Erythroblast (primary cell): ENCODE measurements at places on chromosomes 11 and 22.

DNA sequence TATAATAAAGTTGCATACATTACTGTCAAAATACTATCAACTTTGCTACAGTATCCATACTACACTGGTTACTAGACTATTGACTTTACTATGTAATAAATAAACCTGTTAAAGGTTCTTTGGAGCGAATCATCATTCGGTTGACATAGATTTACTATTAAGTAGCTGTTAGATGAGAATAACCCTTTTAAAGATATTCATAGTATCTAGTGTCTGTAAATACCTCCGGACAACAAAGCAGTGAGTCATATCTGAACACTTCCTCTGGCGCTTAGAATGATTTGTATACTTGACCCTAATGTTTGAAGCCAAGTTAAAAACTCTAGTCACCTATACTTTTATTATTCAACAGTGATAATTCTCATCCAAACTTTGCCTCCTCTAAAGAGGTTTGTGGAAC lies 84.7 kb downstream of the MSANTD4 start:
- no peak for DNase-seq

DNA sequence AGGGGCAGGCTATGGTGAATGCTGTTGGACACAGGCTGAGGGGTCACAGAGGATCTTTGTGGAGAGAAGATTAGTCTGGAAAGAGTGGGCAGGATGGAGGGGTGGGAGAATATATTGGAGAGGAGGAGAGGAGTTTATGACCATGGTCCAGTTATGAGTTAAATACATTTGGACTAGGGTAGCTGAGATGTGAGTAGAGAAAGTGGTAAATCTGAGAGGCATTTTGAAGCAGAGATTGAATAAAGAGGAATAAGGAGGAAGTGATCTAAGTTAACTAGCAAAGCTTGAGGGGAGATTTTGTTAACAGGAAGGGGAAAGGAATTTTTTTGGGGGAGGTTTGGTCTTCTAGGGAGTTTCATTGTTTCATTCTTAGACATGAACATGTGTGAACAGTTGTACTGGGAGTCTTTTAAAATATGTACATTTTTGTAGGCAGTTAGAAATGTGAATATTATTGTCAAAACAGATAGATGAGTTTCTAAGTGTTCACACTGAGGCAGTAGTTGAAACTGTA lies 43.1 kb upstream of the EED start:
- no peak for DNase-seq

GRCh38 chr11:221539-221938 lies 14.0 kb downstream of the RIC8A start:
- DNase-seq, result no peak

- no peak for DNase-seq
Measured at GRCh38 chr11:75945446-75945845, 130.4 kb downstream of the UVRAG start.

DNA sequence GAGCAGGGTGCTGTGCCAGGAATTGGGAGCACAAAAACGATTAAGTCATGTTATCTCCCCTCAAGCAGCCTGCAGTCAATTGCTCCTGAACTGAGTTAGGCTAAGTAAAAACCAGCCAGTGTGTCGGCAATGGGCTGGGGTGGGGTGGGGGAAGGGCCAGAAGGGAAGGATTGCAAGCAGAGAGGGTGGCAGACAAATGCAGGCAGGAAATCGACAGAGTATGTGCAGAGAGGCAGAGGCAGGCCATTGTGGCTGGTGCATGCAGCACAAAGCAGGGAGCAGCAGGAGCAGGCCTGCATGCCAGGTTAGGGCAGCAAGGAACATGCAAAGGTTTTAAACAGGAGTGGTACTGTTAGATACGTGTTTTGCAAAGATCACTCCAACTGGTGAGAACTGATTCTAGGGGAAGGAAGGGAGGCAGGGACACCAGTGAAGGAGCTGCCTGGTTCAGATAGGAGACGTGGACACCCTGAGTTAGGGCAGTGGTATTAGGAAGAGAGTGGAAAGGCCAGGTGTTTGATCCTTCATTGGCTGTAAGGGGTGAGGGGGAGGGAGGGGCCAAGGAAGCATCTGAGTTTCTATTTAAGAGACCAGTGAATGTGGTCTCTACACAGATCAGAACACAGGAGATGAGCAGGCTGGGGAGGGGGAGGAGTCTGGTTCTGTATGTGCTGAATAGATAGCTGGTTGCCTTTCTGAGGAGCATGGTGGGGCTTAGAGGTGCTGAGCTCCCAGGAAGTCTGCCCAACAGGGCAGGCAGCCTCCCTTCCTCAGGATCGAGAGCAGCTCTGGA lies 70.8 kb upstream of the PHOX2A start:
- DNase-seq, result no peak

- DNase-seq, result no peak
Measured at GRCh38 chr11:43124272-43124935, 187.4 kb upstream of the API5 start.

DNA sequence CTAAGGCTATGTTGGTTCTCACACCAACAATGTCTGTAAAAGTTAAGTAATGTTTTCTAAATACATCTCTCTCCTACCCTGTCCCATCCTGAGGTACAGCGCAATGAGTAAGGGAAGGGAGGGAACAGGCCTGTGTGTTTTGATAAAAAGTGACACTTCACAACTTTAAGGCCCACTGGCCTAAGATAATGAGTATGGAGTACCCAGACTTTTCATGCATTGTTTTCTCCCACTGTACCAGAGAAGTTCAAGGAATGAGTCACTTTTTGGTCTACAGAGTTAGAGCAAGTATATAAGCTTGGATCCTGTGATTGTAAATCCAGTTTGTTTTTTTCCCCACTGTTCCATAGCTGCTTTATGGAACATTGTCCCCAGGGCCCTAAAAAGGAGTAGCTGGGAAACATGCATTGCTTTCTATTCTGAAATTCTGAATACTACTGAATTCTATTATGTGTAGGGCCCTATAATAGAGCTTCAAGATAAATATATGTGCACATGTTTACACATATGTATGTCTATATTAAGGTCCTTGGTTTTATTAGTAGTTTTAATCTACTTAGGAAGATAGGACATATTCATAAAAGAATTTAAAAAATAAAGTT lies 29.8 kb downstream of the KCNE3 start:
- peak; percentile 83 for DNase-seq

DNA sequence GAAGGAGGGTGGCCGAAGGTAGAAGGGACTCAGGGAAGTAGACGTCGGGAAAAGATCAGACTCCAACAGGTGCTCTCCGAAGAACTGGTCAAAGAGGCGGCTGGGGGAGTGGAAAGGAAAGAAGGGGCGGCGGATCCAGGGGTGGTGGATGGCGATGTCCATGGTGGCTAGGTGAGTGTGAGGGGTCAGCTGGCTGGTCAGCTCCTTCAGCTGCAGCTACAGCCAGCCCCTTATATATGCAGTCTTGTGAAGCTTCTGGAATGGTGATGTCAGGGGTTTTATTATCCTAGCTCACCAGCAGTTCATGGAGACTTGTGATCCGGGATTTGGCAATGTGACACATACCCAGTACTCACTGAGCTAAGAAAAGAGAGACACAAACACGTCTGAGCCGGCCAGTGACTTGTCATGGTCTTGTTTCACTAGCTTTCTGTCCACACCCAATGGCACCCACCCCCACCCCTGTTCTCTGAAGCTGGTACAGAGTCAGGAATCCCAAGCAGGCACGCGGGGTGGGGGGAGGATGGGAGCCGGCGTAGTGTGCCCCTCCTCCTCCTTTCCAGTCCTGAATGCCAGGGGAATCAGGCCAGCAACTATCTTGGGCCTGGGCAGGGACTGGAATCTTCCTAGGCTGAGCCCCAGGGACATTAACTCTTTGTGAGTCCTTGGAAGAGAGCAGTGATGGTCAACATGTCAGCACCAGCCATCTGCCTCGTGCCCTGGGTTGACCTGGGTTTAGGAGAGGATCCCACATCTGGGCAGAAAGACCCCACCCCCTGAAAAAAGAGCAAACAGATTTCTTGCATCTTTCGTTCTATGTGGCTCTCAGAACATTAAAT lies at the start of gene CRYAB:
TSS of gene CRYAB (minus strand) at position 208 of the 839 bp plus-strand sequence. CDS start at position 162, 46 bp downstream.
- peak; percentile 21 for DNase-seq

- DNase-seq, result no peak
Measured at GRCh38 chr11:10551290-10551592, 10.3 kb upstream of the RNF141 start.

GRCh38 chr11:110613197-110613918 lies 98.9 kb downstream of the ARHGAP20 start:
- DNase-seq, result no peak

DNA sequence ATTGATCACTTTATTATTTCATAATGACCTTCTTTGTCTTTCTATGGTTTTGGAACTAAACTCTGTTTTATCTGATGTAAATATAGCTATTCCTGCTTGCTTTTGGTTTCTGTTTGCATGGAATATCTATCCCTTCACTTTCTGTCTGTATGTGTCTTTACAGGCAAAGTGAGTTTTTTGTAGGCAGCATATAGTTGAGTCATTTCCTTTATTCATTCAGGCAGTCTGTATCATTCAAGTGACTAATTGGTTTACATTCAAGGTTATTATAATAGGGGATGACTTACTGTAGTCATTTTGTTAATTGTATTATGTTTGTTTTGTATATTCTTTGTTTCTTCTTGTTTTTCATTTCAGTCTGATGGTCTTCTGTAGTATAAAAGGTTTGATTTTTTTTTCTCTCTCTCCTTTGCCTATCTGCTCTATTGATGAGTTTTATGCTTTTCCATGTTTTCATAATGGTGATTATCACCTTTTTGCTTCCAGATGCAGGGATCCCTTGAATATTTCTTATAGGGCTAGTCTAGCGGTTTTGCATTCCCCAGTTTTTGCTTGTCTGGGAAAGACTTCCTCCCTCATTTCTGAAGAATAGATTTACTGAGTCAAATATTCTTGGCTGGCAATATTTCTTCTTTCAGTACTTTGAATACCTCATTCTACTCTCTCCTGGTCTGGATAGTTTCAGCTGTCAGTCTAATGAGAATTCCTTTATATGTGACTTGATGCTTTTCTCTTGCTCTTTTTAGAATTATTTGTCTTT lies 50.4 kb downstream of the GDPD4 start:
- DNase-seq, result no peak

DNA sequence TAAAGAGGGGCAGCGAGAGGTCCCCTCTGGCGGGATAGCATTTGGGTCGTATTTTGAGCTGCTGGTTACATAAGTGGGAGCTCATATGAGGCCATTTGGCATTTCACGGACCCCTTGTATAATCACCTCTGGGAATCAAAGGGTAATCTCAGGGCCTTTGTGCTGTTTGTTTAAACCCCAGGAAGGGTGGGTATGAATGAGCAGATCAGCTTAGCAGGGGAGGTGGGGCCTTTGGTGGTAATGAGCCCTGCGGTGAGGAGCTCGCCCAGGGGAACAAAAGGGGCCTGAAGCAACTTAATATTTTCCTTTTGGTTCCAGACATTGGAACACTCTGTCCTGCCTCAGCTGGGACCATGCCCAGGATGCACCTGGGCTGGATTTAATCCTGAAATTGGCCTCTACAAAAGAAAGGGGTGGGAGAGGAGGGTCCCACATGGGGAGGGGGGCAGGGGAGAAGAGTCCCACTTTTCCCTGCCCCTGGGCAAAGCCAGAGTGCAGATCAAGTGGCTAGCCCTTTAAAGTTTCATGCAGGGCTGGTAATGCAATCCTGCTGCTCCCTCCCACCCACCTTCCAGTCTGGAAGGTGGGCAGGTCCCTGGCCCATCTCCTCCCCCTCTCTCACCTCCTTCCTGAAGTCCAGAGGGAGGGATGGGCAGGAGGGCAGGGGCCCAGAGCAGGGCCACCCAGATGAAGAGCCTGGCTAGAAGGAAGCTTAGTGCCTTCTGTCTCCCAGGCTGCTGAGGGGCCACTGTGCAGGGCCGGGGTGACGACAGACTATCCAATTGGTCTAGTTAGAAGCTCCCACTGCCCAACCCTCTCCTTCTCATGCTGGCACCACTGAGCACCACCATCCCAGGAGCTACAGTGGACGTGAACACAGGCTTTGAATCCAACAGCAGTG lies 10.5 kb downstream of the TSKU start:
- DNase-seq, result no peak

- DNase-seq, result no peak
Measured at GRCh38 chr11:61121192-61121831, 19.0 kb downstream of the CD5 start.

DNA sequence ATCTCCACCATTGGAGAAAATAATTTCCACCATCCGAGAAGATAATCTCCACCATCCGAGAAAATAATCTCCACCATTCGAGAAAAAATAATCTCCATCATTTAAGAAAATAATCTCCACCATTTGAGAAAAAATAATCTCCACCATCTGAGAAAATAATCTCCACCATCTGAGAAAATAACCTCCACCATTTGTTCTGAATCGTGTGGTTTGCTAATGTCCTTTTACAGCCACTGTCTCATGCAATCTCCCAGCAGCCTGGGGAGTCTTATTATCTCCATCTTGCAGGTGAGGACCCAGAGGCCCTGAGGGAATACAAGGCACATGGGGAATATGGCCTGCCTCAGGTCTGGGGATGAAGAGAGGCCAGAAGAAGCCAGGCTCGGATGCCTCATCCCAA lies 54.1 kb upstream of the TCF20 start:
- no peak for DNase-seq

DNA sequence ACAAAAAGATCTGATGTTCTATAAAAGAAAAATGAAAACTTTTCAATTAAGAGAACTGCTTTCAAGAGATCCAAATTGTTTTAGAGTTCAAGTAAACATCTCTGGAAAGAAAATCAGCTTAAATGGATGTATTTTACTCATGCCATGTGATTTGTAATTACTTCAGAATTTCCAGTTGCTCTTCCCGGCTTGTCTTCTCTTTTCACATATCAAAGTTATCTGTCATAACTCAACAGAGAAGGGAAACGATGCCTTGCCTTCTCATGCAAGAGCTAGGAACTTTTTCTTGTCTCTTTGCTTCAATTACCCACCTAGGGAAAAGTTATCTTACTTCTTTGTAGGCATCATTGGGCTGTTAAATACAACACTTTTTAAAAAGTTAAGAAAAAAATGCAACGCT lies 255.2 kb upstream of the POU2AF2 start:
- no peak for DNase-seq

- DNase-seq, result no peak
Measured at GRCh38 chr22:17118342-17118741, 2.8 kb downstream of the TMEM121B start.

GRCh38 chr22:35319244-35319985 lies 19.7 kb downstream of the TOM1 start:
- DNase-seq, result no peak

- no peak for DNase-seq
Measured at GRCh38 chr11:115439385-115439784, 64.8 kb downstream of the CADM1 start.

DNA sequence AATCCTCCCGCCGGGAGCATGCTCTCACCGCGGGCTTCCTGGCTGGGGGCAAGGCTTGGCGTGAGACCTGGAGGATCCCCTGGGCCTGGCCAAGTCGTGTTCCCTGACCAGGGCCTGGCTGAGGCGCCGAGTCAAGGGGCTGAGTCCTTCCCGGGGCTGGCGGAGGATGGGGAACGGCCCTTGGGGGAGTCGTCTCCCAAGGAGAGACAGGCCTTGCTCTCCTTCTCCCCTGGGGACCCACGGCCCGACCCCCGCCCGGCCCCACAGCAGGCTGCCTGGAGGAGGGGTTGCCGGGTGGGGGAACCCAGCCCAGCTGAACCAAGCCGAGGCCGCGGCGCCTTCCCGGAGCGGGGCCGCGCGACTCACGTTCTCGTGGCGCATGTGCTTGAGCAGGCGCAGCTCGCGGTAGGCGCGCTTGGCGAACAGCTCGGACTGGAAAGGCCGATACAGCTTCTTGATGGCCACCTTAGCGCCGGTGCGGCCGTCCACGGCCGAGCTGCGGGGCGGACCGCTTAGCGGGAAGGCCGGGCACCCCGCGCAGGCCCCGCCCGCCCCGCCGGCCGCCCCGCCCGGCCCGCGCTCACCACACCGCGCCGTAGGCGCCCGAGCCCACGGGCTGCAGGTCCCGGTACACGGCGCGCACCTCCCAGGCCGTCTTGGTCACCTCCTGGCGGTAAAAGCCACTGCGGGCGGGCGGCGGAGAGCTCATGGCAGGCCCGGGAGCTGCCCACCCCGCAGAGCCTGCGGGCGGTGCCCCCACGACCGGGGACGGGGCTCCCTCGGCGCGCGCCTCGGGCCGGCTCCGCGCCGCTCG lies 475 bp downstream of the MAPK12 start:
- peak; percentile 39 for DNase-seq
